ENCODE measurements at places on chromosomes 1 and 21.

- H3K27me3 ChIP-seq: no peaks in the 10 kb centered on the region
- no peak overlapping the region for H3K4me3 ChIP-seq
- no peak overlapping the region for H3K27ac ChIP-seq
- no peaks in the 10 kb centered on the region for H3K36me3 ChIP-seq
- DNase-seq: no peak
Measured at GRCh38 chr1:63969441-63969901, 195.7 kb downstream of the ROR1 start.

DNA sequence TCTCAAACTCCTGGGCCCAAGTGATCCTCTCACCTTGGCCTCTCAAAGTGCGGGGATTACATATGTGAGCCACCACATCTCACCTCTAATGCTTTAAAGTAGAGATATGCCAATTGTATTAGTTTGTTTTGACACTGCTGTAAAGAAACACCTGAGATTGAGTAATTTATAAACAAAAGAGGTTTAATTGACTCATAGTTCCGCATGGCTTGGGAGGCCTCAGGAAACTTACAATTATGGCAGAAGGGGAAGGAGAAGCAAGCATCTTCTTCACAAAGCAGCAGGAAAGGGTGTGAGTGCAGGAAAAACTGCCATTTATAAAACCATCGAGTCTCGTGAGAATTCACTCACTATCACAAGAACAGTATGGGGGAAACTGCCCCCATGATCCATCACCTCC lies 3.5 kb upstream of the MYCL start:
- H3K36me3 ChIP-seq: no peaks in the 10 kb centered on the region
- peaks cover 7% of the 10 kb centered on the region for H3K4me1 ChIP-seq
- H3K27ac ChIP-seq: no peak overlapping the region
- H3K4me3 ChIP-seq: no peak overlapping the region
- no peaks in the 10 kb centered on the region for H3K27me3 ChIP-seq

GRCh38 chr1:21124846-21125245 lies 51.9 kb downstream of the EIF4G3 start:
- no peaks in the 10 kb centered on the region for H3K36me3 ChIP-seq
- H3K27me3 ChIP-seq: no peaks in the 10 kb centered on the region
- no peak overlapping the region for H3K4me3 ChIP-seq
- peaks cover 4% of the 10 kb centered on the region for H3K4me1 ChIP-seq
- no peak overlapping the region for H3K27ac ChIP-seq

- H3K27ac ChIP-seq: no peak overlapping the region
- H3K4me3 ChIP-seq: no peak overlapping the region
- no peaks in the 10 kb centered on the region for H3K27me3 ChIP-seq
- H3K36me3 ChIP-seq: no peaks in the 10 kb centered on the region
- DNase-seq: no peak
Measured at GRCh38 chr1:1364266-1364665, 5.9 kb upstream of the MXRA8 start.

GRCh38 chr1:9626201-9626608 lies 25.3 kb upstream of the PIK3CD start:
- peaks cover 3% of the 10 kb centered on the region for H3K4me1 ChIP-seq
- no peak overlapping the region for H3K4me3 ChIP-seq
- no peak overlapping the region for H3K27ac ChIP-seq
- H3K27me3 ChIP-seq: no peaks in the 10 kb centered on the region

Measured in testis (tissue), 5 donors.